GM04503 (cell line): ENCODE measurements at places on chromosomes 7 and 10.

DNA sequence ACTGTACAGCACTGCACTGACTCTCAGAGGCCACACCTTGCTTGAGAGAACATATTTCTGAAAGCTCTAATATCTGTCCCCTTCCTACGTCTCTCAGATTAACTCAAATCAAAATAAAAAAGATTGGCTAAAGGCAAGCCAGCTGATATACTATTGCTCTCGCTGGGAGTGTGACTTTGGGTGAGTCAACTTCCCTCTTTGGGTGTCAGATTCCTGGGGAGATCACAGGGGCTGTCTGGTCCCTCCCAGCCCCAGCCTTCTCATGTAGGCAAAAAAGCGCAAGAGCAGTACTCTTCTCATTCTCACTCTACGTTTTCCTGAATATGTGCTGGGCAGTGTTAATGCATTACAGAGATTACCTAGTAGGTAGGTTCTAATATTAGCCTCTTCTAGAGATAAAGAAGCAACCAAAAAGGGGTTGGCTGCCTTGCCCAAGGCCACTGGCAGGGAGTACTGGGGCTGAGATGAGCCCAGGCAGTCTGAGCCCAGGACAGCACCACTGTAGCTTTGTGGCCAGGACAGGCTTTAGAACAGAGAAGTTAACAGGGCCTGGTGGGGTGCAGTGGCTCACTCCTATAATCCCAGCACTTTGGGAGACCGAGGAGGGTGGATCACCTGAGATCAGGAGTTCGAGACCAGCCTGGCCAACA lies 9.1 kb upstream of the DENND2A start:
- no peak for DNase-seq

DNA sequence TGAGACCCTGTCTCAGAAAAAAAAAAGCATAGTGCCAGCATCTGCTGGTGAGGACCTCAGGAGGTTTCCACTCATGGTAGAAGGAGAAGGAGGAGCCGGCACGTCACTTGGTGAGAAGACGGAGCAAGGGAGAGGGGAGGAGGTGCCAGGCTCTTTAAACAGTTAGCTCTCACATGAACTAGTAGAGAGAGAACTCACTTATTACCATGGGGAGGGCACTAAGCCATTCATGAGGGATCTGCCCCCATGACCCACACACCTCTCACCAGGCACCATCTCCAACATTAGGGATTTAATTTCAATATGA lies 62.9 kb upstream of the VKORC1L1 start:
- no peak for DNase-seq

DNA sequence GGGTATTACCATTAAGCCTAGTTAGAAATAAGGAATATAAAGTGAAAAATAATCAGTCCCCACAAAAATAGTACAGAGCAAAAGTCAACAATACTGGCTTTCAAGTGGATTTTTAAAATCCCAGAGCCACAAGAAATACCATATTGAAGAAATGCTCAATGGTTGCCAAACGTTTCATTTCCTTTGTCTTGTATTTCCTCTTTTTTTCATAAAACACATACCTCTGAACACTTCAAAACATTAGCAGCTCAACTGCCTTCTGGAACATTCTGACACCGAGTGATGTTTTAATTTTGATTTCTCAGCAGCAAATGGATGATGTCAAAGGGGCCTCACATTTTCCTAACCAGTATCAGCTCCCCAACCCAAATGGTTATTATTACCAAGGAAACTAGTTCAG lies 10.5 kb downstream of the NOD1 start:
- no peak for DNase-seq

- no peak for DNase-seq
Observed at GRCh38 chr10:71823356-71823755, 27.7 kb downstream of the PSAP start.

- no peak for DNase-seq
Observed at GRCh38 chr10:119768455-119769094, 42.7 kb downstream of the INPP5F start.

- DNase-seq = no peak
Observed at GRCh38 chr7:9231630-9232121, 798.3 kb downstream of the NXPH1 start.

DNA sequence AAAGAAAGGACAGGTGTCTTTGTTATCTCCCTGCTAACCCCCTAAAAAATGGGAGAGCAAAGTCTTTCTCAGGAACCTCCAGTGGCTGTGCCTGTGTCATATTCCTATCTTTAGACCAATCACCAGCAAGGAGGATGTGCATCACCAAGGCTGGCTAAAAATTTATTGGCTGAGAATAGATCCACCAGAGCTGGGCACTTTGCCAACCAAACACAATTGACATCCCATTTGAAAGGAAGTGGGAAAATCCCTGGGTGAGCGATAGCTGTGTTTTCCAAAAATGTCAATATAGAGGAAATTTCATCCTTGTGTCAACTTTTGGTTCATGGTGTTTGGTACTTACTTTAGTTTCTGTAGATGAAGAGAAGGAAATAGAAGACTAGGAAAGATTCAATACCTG lies 13.1 kb upstream of the GPR141 start:
- DNase-seq = no peak
